ENCODE measurements at places on chromosomes 1 and 21.

- DNase-seq = peak; percentile 46
Measured at GRCh38 chr1:37509181-37509580, 5.4 kb downstream of the MEAF6 start.

DNA sequence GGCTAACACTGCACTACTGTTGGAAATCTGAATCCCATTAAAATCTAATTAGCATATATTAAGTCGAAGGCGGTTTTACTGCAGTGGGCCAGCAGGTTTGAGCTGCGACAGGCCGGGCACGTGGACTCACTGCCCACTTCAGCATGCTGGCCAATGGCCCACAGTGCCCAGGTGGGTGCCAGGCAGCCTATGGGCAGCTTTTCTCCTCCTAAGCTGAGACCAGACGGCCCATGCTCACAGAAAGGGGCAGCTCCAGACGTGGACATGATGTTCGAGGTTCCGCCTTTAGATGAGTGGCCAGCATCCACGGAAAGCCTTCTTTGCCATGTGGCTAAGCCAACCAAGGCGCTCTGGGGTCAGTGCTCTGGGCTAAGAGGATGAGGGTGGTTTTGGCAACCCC is 89.8 kb upstream of the KLHDC7A start:
- DNase-seq = no peak

DNA sequence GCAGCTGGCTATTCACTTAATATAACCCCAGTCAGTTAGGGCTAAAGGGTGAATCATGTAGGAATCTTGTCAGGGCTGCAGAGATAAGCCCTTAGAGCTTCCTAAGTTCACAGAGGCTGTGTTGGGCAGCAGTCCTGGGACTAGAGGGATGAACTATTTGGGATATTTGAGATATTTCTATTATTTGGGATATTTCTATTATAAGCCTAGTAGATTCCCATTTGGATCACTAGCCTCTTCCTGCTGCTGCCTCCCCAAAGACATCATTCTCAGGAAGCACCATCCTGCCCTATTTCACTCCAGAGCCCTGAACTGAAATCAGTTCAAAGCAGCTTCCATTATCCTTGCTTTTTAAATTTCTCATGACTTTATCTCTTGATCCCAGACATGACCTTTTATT is 501.3 kb downstream of the NUF2 start:
- DNase-seq = peak; percentile 55

GRCh38 chr1:113046569-113046968 is 26.4 kb upstream of the LRIG2 start:
- no peak for DNase-seq

- DNase-seq = peak; percentile 41
Measured at GRCh38 chr1:166379447-166379846, 212.6 kb upstream of the FAM78B start.
